Hematopoietic multipotent progenitor cell treated with erythropoietin and hydrocortisone succinate and interleukin-3 and kit ligand, for 17 days (in vitro differentiated cells): ENCODE measurements at places on chromosomes 2 and 18.

- DNase-seq, result no peak
These were observed 209.7 kb upstream of the COPS8 start for GRCh38 chr2:236875906-236876505.

GRCh38 chr2:7904319-7904718 lies 777.5 kb upstream of the ID2 start:
- DNase-seq, result no peak

DNA sequence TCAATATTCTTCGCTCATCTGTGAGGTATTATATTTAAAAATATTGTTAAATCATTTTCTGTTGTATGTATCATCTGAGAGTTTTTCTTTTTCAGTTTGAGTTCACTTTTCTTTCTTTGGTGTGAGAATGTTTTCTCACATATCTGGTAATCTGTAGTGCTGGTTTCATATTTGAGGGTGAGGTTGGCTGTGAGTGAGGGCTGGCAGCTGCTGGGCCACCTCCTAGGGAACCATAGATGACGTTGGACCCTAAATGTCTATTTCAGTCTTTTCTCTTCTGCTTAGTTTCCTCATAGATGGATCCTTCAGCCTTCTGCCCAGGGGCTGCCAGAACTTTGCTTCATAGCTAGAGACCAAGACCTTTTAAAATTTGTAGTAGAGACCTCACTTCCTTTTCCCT lies 33.5 kb downstream of the MGAT5 start:
- DNase-seq, result no peak

DNA sequence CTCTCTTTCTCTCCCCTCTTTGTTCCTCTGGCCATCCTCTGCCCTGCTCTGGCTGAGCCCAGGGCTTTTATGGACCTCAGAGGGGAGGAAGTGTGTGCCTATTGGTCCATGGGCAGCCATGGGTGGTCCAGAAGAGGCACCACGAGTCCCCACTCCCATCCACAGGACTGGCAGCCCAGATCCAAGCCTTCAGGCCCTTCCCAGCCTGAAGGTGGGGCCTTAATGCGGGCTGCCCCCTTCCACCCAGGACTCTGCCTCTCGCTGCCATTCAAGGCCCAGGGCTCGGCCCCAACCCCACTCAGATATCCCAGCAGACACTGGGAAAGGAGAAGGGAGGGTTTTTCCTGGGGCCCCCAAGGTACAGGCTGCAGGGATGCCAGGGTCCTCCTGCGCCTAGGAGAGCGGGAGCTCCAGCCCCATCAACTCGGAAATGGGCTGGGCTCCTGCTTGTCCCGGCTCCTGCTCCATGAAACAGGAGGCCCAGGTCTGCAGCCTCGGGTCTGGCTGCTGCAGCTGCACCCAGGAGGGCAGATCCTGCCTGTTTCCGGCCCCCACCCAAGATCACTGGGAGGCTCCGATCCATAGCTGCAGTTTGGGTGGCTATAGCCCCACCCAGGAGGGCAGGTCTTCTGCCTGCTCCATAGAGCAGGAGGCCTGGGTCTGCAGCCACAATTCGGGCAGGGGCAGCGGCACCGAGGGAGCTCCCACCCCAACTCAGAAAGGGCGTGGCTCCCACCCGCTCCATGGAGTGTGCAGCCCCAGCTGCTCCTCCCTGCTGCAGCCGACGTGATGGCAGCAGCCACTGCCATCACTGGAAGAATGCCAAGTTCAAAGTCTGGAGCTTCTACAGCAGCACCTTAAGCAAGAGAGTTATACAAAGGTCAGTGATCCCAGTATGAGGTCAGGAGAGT lies 116.6 kb upstream of the RBBP8 start:
- no peak for DNase-seq
